ENCODE measurements at places on chromosomes 16 and 17. TPM values are rescaled to one million over a fixed set of nuclear protein-coding genes. Genes with fewer than 3 reads are reported as not detected.

DNA sequence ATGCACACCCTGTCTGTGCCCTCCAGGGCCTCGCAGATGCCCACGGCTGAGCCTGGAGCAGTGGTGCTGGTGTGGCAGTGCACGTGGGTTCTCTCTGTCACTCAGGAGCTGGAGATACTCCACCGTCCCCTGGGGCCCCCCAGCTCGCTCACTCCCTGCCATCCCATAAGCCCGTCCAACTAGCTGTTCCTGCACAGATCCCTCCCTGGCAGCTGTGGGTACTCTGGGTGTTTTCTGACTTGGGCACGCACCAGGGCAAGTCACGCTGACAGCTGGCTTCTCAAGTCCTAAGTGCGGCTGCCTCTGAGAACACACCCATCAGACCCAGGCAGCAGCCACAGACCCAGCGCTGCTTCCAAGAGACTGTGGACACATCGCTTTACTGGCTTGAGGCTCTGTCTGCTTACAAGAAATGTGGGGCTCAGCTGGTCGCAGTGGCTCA, 25.4 kb upstream of the ITGB4 start:
- no peaks in the 10 kb centered on the region for H3K27me3 ChIP-seq
- no peak overlapping the region for H3K4me3 ChIP-seq
- DNase-seq: no peak
- peaks cover 93% of the 10 kb centered on the region for H3K4me1 ChIP-seq
- H3K27ac ChIP-seq: peak overlapping the region; percentile 99

Gene CSF3
- not detected for total RNA-seq

DNA sequence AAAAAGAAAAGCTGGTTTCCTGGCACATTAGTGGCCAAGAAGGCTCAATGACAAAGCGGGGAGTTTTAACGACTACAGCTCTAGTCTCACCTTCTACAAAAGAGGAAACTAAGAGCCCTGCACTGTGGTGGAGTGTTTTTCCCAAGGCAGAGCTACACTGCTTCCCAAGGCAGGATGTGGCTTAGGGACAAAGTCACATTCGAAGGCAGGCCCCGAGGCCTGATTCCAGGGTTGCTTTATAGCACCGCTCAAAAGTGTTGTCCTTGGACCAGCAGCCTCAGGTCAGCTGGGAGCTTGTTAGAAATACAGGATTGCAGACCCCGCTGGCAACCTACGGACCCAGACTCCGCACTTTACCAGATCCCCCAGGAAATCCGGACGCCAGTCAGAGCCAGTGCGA, 23.8 kb downstream of the TMEM92 start:
- H3K27ac ChIP-seq: peak overlapping the region; percentile 31
- H3K4me3 ChIP-seq: no peak overlapping the region
- peaks cover 34% of the 10 kb centered on the region for H3K4me1 ChIP-seq
- no peak for DNase-seq

Gene SLC35G6
- total RNA-seq: not detected

DNA sequence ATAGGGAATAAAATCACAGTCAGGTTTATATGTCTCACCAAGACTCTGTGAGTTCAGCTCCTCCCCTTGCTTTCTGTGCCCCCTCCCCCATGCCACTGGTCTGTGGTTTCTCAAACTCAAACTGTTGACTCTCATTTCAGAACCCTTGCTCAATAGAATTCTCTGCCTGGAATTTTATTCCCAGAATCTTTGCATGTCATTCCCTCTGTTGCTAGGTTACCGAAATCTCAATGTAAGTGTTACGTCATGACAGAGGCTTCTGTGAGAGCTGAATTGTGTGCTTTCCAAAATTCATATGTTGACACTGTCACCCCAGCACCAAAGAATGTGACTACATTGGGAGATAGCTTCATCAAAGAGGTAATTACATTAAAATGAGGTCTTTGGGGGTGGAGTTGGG, 1938.8 kb downstream of the TP53TG3F start:
- no peak for DNase-seq
- no peaks in the 10 kb centered on the region for H3K4me1 ChIP-seq
- no peaks in the 10 kb centered on the region for H3K27me3 ChIP-seq
- H3K27ac ChIP-seq: no peak overlapping the region

- H3K4me3 ChIP-seq: no peak overlapping the region
- DNase-seq: no peak
- H3K36me3 ChIP-seq: no peaks in the 10 kb centered on the region
- H3K4me1 ChIP-seq: no peaks in the 10 kb centered on the region
- no peak overlapping the region for H3K27ac ChIP-seq
Measured at GRCh38 chr16:54750249-54750648, 180.4 kb upstream of the IRX5 start.

- H3K36me3 ChIP-seq: no peaks in the 10 kb centered on the region
- DNase-seq: no peak
- H3K27ac ChIP-seq: no peak overlapping the region
- H3K4me3 ChIP-seq: no peak overlapping the region
- H3K4me1 ChIP-seq: no peaks in the 10 kb centered on the region
- H3K27me3 ChIP-seq: no peaks in the 10 kb centered on the region
Measured at GRCh38 chr17:52145476-52145875, 13.0 kb downstream of the CA10 start.

Gene ASPA
- not detected for total RNA-seq

GRCh38 chr17:75773808-75774470, 8.9 kb upstream of the GALK1 start:
- no peak for DNase-seq
- H3K36me3 ChIP-seq: peaks cover 29% of the 10 kb centered on the region
- H3K27me3 ChIP-seq: no peaks in the 10 kb centered on the region
- peaks cover 29% of the 10 kb centered on the region for H3K4me1 ChIP-seq
- no peak overlapping the region for H3K4me3 ChIP-seq

- H3K4me3 ChIP-seq: no peak overlapping the region
- H3K27me3 ChIP-seq: no peaks in the 10 kb centered on the region
- peaks cover 9% of the 10 kb centered on the region for H3K4me1 ChIP-seq
Measured at GRCh38 chr16:68400083-68400923, 48.0 kb downstream of the SMPD3 start.

Gene CENPN
- 7.2 TPM for total RNA-seq

DNA sequence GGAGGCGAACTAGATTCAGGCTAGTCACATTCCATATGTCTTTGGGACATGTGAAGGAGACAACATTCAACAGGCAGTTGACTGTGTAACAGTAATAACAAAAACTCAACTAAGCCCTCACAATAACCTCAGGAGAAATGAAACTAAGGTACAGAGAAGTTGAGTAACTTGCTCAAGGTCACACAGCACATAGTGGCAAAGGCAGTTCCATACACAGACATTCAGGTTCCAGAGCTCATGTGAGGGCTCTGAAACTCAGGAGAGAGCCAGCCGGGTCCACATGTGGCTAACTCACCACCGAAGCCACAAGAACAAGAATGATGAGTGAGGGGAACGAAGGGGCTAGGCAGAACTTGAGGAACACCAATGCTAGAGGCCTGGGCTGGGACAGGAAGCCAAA, 46.3 kb upstream of the CCL1 start:
- no peak overlapping the region for H3K27ac ChIP-seq
- DNase-seq: no peak
- no peaks in the 10 kb centered on the region for H3K36me3 ChIP-seq
- no peak overlapping the region for H3K4me3 ChIP-seq
- H3K4me1 ChIP-seq: no peaks in the 10 kb centered on the region
- peaks cover 11% of the 10 kb centered on the region for H3K27me3 ChIP-seq

GRCh38 chr16:26721290-26721689, 345.4 kb upstream of the C16orf82 start:
- no peak for DNase-seq
- H3K36me3 ChIP-seq: no peaks in the 10 kb centered on the region
- no peak overlapping the region for H3K27ac ChIP-seq
- no peak overlapping the region for H3K4me3 ChIP-seq

Gene STXBP4
- 20.8 TPM for total RNA-seq

DNA sequence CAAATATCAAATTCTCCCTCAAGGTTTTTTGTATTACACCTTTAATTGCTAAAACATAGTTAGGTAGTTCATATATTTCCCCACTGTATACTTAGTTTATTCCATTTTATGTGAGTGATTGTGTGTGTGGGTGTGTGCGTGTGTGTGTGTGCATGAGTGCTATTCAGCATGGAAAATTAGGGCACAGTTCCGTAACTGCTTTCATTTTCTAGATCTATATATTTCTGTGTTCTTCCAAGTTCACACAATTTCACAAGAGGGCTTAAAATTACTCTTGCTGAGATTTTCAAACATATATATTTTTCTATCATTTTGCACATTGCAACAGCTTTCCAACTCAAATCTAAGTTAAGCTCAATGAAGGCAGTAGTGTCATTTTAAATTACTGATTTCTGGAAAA, 782.9 kb upstream of the SOX9 start:
- peaks cover 10% of the 10 kb centered on the region for H3K4me1 ChIP-seq
- H3K36me3 ChIP-seq: no peaks in the 10 kb centered on the region
- H3K27me3 ChIP-seq: peaks cover 3% of the 10 kb centered on the region
- no peak for DNase-seq

DNA sequence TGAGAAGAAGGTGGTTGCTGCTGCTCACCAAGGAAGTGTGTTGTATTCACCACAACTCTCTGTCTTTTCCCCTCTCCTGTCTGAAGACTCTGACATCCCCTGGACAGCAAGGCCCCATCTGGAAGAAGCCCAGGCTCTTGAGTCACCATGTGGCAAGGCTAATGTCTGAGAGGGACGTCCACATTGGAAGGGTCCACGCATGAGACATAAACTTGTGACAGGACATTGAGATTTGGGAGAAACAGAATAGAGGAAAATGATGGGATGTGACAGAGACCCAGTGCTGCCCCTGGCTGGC, 176.5 kb downstream of the IRF8 start:
- H3K4me3 ChIP-seq: no peak overlapping the region
- peaks cover 62% of the 10 kb centered on the region for H3K27me3 ChIP-seq
- H3K4me1 ChIP-seq: no peaks in the 10 kb centered on the region
- DNase-seq: no peak
- H3K36me3 ChIP-seq: no peaks in the 10 kb centered on the region

Gene TNFRSF13B
- not detected for total RNA-seq

DNA sequence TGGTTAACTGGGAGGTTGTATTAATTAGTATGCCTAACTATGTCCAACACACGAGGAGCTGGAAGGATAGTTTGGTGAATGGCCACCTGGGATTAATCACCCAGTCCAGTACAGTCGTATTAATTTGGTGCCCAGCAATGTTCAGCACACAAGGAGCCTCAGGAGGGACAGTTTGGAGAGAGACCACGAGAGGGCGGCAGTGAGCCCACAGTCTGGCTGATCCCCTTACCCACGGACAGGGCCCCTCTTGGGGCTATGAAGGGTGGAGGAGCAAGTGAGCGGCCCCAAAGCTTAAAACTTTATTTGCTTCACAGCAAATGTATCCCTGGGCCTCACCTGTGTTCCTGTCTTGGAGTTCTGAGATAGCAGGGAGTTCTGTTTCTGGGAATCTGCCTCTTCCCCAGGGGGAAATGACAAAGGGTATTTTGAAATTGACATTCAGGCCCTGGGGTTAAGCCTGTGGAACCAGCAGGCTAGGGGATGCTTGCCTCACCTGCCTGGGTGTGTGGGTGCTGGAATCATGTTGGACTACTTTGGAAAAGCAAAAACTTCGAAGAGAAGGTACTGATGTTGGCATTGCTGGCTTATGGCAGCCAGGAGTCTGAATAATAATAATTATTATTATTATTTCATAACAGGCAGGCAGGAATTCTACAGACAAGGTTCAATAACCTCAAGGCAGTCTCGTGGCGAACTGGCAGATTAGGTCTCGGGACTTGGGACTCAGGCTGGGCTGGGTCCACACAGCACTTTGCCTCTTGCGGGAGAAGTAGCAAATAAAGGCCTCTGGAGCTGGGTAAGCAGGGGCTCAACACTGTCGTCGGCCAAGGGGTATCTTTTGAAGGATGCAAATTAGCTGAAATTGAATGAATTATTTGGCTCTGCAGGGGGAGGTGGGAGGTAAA, 227.6 kb upstream of the ASIC2 start:
- H3K27ac ChIP-seq: no peak overlapping the region
- no peaks in the 10 kb centered on the region for H3K36me3 ChIP-seq
- no peaks in the 10 kb centered on the region for H3K4me1 ChIP-seq
- no peaks in the 10 kb centered on the region for H3K27me3 ChIP-seq
- H3K4me3 ChIP-seq: no peak overlapping the region

Gene BAIAP3
- 0.42 TPM for total RNA-seq

DNA sequence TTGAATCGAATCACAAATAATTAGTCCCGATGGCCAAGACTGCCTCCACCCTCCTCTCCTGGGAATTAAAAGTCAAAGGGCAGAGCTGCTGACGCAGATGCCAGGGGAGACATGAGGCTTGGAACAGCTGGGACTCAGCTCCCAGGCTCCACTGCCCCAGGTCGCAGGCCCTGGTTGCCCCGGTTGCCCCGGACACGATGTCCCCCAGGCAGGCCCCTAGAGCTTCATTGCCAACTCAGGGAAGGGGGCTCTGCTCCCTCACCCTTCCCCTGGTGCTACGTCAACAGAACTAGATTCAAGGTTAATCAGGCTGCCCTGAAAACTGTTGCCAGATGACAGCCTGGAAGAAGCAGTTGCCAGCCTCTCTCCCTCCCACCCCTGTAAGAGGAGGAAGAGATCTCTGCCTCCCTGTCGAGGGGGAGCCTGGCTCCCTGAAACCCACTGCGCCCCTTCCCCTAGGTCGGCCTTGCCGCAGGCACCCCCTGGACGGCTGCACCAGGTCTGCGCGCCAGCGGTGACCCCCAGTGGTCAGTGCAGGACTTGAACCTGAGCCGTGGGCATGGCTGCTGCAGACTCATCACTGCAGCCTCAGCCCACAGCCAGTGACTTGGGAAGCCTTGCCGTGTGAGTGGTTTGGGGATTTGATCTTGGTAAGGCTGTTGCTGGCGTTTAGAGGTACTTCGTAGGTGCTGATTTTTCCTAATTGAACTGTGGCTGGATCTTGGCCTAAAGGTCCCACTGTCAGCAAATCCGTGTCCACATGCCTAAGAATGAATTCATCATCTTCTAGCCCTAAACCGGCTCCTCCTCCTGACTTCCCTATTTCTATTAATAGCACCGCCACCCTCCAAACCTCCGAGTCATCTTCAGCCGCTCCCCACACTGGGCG, 84.1 kb upstream of the TOB1 start:
- DNase-seq: no peak
- H3K4me1 ChIP-seq: peaks cover 71% of the 10 kb centered on the region
- no peak overlapping the region for H3K4me3 ChIP-seq
- no peaks in the 10 kb centered on the region for H3K36me3 ChIP-seq
- H3K27me3 ChIP-seq: no peaks in the 10 kb centered on the region

- no peaks in the 10 kb centered on the region for H3K36me3 ChIP-seq
- peaks cover 16% of the 10 kb centered on the region for H3K4me1 ChIP-seq
- no peak for DNase-seq
- H3K27me3 ChIP-seq: peaks cover 4% of the 10 kb centered on the region
Measured at GRCh38 chr17:3738562-3739295, 15.0 kb downstream of the HASPIN start.

GRCh38 chr17:13596241-13596923, 5.3 kb downstream of the HS3ST3A1 start:
- H3K4me1 ChIP-seq: peaks cover 45% of the 10 kb centered on the region
- peak overlapping the region; percentile 8 for H3K4me3 ChIP-seq
- DNase-seq: no peak
- no peaks in the 10 kb centered on the region for H3K36me3 ChIP-seq
- H3K27ac ChIP-seq: no peak overlapping the region

DNA sequence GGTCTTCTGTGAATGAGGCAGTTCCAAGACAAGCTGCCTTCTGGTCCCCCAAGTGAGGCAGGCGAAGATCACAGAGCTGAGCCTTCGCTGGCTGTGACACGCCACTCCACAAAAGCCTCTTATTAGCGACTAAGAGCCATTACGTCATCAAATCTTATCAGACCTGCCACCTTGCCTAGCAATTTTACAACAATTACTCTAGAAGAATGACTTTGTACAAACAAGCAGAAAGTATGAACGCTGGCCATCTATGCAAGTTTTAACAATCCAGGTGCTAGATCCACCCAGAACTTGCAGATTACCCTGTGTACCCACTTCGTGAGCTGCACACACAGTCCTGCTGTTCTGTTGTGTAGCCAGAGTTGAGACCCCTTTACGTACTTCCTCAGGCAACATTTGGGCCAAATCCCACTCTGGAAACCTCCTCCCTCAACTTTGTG, 3.8 kb upstream of the ICAM2 start:
- peaks cover 4% of the 10 kb centered on the region for H3K4me1 ChIP-seq
- H3K36me3 ChIP-seq: no peaks in the 10 kb centered on the region
- H3K27ac ChIP-seq: no peak overlapping the region
- H3K4me3 ChIP-seq: no peak overlapping the region

Gene MT1F
- 12.7 TPM for total RNA-seq

All from osteocyte (in vitro differentiated cells).